Colonic mucosa (tissue), 4 donors: ENCODE measurements at places on chromosomes 3 and 15. TPM values are rescaled to one million over a fixed set of nuclear protein-coding genes. Genes with fewer than 3 reads are reported as not detected.

SUCNR1 gene
- total RNA-seq: 0.42 TPM

FBXL22 gene
- total RNA-seq: 4.4 TPM

PKM gene
- 946 TPM for total RNA-seq

CPLX3 gene
- not detected for total RNA-seq

P2RY13 gene
- 0.27 TPM for total RNA-seq

ZNF148 gene
- total RNA-seq: 35.4 TPM

GRCh38 chr3:14016900-14017475 lies 107.7 kb downstream of the CHCHD4 start:
- peak; percentile 57 for DNase-seq

DNA sequence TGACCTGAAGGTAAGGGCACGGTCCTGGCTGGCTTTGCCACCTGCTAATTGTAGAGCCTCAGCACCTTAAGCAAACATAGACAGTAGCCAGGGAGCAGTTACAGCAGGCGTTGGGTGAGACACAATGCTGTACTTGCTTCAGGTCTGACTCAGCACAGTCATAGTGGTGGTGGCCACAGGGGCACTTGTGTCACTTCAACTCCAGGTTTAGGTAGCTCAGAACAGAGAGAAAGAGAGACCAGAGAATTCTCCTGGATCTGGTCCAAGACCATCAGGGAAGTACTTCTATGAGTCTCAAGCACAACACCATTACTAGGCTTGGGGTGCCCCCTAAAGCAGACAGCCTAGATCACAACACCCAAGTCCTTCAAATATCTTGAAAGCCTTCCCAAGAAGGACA lies 204.4 kb downstream of the OTOL1 start:
- DNase-seq: no peak

DNA sequence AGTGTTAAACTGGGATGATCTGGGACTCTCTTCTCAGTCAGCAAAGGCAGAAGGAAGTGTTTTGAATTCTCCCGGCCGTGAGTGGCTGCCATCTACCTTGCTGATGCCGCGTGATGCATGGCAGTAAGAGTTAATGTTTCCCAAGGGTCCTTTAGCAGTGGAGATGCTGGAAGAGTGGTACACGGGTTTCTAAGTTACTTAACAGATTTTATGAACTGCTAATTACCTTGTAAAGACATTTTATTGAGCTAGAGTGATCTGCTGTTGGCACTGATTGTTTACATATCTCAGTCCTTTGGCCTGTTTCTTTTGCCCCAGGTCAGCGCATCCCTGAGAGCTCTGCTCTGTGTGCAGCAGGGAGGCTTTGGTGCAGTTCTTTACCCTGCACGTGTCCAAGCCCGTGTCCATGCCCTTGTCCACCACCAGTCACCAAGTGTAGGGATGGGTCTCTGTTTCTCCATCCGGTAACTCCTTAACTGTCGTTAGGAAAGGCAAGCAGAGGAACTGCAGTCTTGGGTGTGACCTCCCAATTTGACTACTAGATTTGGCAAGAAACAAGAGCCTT lies 172.3 kb downstream of the SLCO3A1 start:
- DNase-seq: peak; percentile 44

- DNase-seq: no peak
Observed at GRCh38 chr3:119759962-119760361, 21.9 kb upstream of the NR1I2 start.

- no peak for DNase-seq
Observed at GRCh38 chr3:155018621-155019330, 61.3 kb upstream of the MME start.

DNA sequence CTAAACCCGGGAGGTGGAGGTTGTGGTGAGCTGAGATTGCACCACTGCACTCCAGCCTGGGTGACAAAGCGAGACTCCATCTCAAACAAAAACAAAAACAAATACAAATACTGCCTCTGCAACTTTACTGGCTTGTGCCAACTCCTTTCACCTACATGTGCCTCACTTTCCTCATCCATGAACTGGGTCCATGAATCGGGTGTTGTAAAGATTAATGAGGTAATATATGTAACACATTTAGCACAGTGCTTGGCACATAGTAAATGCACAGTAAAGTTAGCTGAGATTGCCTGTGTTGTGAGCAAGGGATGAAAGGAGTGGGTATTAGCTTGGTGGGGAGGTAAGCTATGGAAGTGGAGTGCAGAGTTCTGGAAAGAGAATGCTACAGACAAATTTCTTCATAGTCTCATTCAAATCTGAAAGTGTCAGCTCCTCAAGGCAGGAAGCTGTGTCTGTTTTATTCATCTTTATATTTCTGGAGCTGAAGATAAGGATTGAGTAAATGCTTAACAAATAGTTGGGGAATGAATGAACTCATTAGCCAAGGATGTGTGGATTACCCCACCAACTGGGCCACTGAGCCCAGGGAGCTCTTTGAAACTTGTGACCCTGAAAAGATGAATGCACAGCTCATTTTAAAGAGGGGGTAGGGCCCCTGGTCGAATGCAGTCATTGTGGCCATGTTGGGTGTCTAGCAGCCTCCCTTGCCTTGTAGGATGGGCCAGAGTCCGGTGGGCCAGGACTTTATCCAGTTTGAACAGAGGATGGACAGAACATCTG lies 7.7 kb upstream of the CDCP1 start:
- DNase-seq: no peak

GRCh38 chr3:132283440-132283839 lies 33.8 kb upstream of the ACP3 start:
- DNase-seq: no peak
